ENCODE measurements at places on chromosomes 3 and 15.

GRCh38 chr15:77048135-77048876 is 22.6 kb downstream of the TSPAN3 start:
- no peak for DNase-seq

GRCh38 chr3:154776549-154777225 is 303.4 kb upstream of the MME start:
- DNase-seq: no peak

DNA sequence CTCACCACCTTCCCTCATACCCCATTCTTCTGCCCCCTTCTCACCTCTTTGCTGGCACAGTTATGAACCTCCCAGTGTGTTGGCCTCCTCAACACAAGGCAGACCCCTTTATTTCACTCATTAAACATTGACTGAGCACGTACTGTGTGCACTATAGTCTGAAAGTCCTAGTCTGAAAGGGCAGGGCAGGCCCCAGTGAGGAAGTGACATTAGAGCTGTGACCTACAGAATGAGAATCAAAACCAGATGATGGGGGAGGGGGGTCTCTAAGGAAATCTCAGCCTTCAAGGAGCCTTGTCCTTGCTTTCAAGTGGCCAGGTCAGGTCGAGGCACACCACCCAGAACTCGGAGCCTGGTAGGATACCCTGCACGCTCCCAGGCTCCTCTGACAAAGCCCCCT is 3.5 kb downstream of the SLC28A1 start:
- DNase-seq: no peak

DNA sequence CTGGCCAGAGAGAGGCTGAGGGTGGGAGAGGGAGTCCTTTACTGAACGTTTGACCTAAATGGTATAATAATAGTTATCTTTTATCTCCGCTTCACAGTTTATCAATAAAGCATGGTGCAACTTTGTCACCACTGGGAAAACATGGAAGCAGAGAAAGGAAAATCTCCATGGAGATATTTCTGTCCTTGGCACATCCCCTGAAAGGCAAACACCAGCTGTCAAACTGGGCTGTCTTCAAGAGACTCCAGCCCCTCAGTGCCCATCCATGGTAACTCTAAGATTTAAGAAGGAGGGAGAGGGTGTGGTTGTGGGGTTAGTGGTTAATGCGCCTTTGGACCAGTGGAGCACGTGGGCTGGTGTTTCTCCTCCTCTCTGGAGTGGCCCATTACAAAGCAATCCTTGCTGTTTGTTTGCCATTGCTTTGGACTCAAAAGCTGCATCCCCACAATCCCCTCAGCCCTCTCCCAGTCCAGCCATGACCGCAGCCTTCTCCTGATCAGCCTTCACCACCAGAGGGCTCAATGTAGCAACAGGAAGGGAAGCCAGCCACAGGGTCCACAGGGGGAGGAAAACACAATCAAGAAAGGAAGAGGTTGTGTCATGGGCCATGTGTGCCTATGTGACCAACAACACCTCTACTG is 38.2 kb upstream of the FAM174B start:
- DNase-seq: peak; percentile 74

DNA sequence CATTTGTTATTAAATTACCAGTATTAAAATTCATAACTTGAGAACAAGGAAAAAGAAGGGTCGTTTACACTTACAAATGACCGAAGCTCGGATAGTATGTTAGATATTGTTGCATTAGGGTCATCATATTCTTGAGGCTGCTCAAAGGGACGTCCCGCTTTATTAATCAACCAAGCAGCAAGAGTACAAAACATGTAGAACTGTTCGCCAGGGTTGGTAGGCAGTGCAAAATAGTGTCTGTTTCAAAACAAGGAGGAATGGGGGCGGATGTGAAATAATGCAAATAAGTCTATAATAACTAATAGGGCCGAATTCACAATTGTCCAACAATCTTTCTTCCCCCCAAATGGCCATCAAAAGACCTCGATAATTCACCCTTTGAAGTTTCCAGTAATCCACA is 2.9 kb downstream of the IFT57 start:
- DNase-seq: no peak

DNA sequence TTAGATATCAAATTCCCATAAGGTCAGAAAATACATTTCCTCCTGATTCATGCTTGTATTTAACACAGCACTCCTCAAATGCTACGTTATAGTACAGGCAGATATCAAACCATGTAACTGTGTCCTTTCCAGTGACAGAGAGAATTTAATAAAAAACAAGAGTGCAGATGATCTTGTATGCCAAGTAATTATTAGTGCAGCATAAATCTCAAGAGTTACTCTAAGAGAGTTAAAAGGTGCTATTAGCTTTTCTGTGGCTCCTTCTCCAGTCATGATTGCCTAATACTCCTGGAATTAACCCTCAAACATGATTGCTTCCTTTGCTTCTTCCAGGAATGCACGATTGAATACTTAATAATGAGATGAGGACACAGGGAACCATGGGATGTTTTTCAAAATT is 413.0 kb upstream of the DPH6 start:
- no peak for DNase-seq

DNA sequence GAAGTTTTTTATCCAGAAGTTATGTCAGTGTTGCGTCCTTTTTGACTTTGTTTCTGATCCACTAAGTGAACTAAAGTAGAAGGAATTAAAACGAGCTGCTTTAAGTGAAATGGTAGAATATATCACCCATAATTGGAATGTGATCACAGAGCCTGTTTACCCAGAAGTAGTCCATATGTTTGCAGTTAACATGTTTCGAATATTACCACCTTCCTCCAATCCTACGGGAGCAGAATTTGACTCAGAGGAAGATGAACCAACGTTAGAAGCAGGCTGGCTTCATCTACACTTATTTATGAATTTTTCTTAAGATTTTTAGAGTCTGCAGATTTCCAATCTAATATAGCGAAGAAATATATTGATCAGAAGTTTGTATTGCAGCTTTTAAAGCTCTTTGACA is 57.6 kb downstream of the DNAH1 start:
- DNase-seq: no peak

GRCh38 chr3:184568560-184568923 is 7.0 kb downstream of the EPHB3 start:
- DNase-seq: no peak

- no peak for DNase-seq
These were observed 960 bp downstream of the THBS1 start for GRCh38 chr15:39581793-39582285.

- no peak for DNase-seq
These were observed 121.5 kb upstream of the LRRFIP2 start for GRCh38 chr3:37295925-37296324.
